Activated T-cell treated with anti-CD3 and anti-CD28 coated beads for 1 hour (primary cell): ENCODE measurements at places on chromosomes 12 and 14.
A peak's percentile ranks its signal among the peaks of the same experiment; 100 is the strongest.

DNA sequence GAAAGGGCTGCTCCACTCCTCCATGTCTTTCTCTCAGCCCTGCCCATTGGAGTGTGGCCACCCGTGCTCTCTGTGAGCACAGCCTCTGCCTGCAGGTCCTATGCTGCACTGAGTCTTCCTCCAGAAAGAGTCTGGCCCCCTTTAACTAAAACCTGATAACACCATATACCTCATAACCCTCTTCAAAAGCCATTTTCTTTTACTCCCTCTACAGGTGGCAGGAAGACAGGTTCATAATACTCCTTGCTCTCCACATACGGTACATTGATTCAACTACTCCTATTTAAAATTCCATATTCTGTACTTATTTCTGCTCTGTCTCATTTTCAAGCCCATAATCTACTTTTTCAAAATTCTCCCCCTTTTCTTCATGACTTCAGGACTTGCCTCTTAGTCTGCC lies 144.0 kb downstream of the HELB start:
- no peak for DNase-seq

DNA sequence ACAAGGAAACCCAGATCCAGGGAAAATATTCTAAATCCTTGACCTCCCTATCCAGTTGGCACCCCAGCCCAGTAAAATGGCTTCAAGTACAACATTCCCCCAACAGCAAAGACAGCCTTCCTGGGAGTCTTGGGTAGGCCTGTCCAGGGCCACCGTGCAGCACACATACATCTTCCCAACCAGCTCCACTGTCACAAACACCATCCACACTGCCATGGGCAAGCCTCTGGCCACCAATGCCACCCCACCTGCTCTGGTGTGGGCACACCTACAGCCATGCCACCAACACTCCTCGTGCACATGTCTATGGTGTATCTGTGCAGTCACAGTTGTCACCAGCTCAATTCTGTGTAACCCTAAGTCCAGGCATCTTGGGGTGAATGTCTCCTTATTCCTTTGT lies 193.2 kb downstream of the DAD1 start:
- DNase-seq, result no peak

DNA sequence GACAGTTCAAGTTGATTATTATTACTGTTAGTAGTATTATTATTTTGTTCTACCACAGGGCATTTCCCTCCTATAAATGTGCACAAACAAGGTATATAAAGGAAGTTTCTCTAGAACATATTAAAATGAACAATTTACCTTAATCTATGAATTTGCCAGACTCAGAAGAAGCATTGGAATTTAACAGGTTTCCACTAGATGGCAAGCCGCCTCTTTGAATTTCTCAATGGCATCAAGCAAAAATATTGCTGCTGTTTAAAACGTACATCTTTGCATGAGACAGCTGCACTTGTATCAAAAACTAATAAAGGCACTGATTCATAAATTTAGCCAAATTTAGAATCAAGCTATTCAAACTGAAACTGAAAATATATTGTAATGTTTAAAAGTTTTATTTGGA lies 34.6 kb upstream of the MIS18BP1 start:
- DNase-seq, result no peak

- DNase-seq, result no peak
Observed at GRCh38 chr12:132740652-132741051, 21.0 kb downstream of the ANKLE2 start.

GRCh38 chr14:54646626-54647025 lies 79.7 kb downstream of the SAMD4A start:
- no peak for DNase-seq

DNA sequence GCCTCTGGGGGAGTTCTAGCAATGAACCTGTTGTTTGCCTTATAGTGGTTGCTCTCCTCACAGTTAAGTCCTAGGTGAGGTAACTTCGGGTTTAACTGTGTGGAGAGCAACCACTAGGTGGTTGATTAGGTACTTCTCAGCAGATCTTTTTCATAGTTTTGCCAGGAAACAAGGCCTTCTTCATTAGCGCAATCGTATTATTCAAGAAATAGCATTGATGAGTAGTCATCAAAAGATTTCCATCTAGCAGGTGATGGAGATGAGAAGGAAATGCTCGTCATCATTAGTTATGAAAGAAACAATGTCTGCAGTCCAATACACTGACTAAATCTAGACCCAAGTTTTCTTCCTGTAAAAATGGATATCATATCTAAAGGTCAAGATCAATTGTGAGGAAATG lies 923.3 kb downstream of the AACS start:
- no peak for DNase-seq

- no peak for DNase-seq
Observed at GRCh38 chr14:35539969-35540368, 6.0 kb downstream of the INSM2 start.

- no peak for DNase-seq
Observed at GRCh38 chr14:63383776-63384367, 65.1 kb upstream of the GPHB5 start.

DNA sequence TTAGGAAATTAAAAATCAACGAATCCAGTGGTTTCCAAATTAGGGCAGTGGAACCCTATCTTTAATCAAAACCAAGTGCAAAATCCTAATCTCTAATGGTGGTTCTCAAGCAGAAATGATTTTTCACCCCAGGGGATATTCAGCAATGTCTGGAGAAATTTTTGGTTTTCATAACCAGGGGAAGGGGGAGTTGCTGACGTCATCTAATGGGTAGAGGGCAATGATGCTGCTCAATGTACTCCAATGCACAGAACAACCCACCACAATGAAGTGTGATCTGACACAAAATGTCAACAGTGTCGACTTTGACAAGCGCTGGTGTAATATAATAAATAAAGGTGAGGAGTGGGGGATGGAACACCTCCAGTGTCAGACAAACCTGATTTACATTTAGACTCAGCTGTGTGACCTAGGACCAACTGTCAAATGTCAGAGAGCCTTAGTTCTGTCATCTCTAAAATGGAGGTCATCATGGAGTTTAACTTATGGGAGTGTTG lies 81.5 kb downstream of the CMKLR1 start:
- no peak for DNase-seq

- no peak for DNase-seq
Observed at GRCh38 chr14:37889087-37889486, 293.7 kb downstream of the TTC6 start.

DNA sequence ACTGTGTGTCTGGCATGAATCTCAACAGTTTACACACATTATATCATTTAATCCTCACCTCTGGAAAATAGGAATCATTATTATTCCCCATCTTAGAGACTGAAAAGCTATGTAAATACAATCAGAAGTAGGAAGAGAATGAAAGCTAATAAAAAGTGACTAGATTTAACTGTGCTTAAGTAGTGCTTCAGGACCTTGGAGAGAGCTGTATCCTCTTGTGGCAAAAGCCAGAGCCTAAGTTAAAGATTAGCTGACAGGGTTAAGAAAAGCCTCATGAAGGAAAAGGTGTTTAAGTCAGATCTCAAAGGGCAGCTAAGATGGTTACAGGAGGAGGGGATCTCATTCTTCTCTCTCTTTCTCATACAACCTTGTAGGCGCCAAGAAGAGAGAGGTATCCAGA lies 65.3 kb upstream of the TMEM233 start:
- no peak for DNase-seq

- DNase-seq, result no peak
Observed at GRCh38 chr14:32821964-32822653, 116.6 kb upstream of the NPAS3 start.

DNA sequence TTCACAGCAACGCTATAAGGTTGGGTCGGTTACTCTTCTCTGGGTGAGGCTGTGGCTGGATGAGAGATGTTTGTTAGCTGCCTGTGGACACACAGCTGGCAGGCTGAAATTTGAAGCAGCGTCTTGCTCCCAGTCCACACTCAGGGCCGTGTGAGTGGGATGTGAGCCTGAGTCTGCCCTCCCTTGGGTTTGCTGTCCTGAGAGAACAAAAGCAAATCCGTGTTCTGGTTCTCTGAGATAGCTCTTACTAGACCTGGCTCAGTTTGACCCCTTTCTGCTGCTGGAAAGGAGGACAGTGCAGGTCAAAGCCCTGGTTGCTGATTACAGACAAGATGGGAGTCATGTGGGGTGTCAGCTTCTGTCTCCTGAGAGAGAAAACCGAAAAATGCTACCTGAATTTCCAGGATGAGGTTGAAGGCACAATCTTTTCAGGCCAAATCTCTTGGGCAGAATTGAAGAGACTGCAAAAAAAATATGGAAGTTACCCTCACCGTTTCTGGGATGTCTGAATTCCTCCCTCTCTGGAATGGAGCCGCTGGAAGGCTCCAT lies 270.8 kb downstream of the ZFP36L1 start:
- no peak for DNase-seq

- no peak for DNase-seq
Observed at GRCh38 chr14:34373191-34373590, 88.8 kb downstream of the SPTSSA start.

- DNase-seq, result no peak
Observed at GRCh38 chr12:25065035-25065434, 116.1 kb upstream of the BCAT1 start.

GRCh38 chr12:29707846-29708245 lies 75.9 kb downstream of the TMTC1 start:
- DNase-seq, result no peak

- DNase-seq, result no peak
Observed at GRCh38 chr12:113758165-113758924, 207.8 kb downstream of the RBM19 start.

DNA sequence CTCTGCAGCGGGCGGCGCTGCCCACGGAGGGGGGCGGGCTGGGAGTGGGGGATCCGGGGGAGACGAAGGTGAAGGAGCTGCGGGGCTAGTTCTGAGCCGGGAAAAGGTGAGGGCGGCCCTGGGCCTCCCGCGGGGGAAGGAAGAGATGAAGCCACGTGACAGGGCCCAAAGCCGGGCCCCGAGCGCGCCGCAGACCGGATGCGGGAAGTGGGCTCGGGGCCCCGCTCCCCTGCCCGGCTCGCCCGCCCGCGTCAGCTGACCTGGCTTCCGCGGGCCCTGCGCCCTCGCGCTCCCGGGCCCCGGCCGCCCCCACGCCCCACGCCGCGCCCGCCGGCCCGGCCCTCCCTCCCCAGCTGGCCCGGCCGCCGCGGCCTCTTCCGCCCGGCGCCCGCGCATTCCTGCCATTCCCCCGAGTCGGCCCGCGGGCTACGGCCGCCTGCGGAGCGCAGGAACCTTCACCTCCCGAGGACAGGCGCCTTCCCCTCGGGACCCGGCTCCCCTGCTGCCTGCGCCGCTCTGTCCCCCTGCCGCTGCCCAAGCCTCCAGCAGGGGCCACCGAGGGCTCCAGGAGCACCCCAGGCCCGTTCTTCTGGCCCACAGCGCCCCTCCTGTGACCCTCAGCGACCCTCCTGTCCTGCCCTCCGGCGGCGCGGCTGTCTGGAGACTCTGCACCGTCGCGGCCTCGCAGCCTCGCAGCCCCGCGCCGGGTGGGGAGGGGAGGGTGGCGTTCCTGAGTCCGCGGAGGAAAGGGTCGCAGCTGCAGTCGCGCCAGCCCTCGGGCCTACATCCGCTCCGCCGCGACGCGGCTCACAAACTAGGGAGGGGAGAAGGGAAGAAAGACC lies 20.4 kb downstream of the NINJ2 start:
- peak; percentile 63 for DNase-seq

DNA sequence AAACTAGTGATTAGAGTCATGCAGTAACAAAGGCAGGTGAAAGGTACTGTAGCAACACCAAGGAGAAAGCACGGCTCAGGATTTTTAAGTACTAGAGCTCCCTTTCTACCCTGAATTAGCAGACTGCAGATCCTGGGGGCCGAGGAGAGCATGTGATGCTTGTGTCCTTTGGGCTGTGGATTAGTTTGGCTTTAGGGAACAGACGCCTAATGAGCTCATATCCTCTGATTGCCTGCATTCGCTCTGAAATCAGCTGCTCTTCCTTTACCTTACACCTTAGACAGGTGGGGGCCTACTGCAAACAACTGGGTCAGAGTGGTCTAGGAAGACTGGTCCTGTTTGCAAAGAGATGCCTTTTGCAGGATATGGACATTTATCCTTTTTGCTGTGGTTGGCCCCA lies 2.2 kb downstream of the PIP4K2C start:
- no peak for DNase-seq

- DNase-seq, result no peak
Observed at GRCh38 chr14:63286071-63286470, 32.7 kb downstream of the GPHB5 start.

DNA sequence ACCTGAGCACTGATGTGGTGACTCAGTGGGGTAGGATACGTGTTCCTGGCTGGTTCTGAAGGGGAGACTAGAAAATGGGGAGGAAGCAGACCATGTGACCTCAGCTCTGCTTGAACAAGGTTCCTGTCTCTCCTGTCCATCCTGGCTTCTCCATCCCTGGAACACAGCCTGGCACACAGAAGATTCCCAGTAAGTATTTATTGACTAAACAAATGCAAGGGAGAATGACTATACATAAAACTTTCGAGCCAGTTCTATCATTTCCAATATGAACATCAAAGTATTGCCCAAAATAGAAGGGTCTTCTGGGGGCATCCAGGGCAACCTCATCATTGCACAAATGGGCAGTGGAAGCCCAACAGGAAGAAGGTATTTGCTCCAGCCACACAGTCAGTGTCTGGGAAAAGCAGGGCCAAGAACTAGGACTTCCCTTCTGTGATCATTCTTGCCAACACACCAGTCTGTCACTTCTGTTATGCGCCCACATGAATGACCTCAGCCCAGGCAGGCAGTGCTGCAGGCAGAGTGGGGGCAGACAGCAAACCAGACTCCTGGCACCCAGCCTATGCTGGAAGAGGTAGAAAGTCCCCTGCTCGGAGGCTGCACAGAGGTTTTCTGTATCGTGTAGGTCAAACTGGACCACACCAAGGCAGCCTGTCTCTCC lies 5.6 kb upstream of the SERPINA9 start:
- DNase-seq, result no peak

- no peak for DNase-seq
Observed at GRCh38 chr14:55739967-55740648, 160.1 kb downstream of the KTN1 start.

DNA sequence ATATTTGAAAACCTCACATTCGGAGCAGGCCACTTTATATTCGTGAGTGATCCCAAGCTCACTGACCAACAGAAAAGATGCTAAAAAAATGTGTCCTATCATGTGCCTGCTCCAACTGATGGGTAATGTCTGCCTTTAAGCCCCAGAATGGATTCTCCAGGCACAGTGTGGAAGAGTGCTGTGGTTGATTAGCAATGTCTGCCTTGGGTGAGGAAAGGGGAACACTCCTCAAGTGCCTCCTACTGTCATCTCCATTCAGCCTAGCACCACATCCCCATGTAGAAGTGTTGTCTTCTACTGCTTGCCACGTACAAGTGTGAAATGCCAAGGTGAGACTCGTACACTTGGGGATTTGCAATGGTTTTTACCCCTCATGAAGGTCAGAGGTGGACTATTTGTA lies 199.3 kb downstream of the SLC41A2 start:
- DNase-seq, result no peak

- no peak for DNase-seq
Observed at GRCh38 chr12:124597041-124597440, 29.6 kb upstream of the NCOR2 start.
